Epithelial cell of esophagus (primary cell): ENCODE measurements at places on chromosomes 6 and 20.

GRCh38 chr20:34062570-34063482, 49.2 kb downstream of the EIF2S2 start:
- peak; percentile 79 for DNase-seq

DNA sequence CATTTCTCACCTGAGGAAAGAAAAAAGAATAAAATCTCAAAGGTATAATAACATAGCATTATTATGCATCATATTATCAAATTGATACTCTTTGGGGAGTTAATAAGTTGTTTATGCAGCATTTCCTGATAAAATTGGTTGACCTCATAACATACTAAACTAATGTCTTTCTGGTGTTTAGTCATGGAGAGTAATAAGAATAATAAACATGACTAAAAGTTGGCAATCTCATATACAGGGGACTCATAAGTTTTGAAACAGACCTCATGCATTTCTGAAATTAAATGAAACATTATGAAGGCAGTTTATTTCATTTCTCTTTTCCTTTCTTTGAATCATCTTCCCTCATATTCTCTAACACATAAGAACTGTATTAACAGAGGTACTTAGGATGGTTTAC, 60.5 kb upstream of the PRDM1 start:
- no peak for DNase-seq

GRCh38 chr6:1774226-1774915, 164.7 kb downstream of the FOXC1 start:
- peak; percentile 42 for DNase-seq

DNA sequence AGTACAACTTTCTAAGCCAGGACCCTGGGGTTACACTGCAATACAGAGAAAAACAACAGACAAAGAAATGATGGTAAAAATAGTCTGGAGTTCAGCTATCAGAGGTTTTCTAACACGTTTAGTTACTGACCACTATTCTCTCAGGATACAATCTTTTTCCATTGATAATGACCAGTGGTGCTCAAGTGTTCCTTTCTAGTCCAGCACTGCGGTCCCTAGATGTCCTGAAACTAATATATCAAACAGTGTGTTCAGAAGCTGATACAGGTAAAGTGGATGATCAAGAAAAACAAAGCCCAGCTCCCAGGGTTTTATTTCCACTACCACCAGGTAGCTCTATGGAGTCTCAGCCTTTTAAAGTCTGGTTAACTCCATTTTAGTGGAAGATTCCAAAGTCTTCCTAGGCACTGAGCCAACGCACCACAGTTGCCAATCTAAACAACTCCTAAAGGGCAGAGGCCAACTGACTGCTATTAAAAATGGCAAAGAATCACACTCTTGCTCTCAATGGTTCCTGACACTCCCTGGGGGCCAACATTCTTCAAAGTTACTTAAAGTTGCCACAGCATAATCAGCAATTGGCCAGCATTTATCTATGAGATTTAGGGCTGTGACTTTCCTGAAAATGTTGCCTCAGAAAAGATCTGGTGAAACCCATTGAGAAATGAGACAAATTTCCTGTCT, 38.2 kb downstream of the DZANK1 start:
- DNase-seq: no peak

- no peak for DNase-seq
Observed at GRCh38 chr6:82381278-82381677, 17.7 kb downstream of the TPBG start.

GRCh38 chr20:57208198-57208597, 58.2 kb downstream of the BMP7 start:
- no peak for DNase-seq

DNA sequence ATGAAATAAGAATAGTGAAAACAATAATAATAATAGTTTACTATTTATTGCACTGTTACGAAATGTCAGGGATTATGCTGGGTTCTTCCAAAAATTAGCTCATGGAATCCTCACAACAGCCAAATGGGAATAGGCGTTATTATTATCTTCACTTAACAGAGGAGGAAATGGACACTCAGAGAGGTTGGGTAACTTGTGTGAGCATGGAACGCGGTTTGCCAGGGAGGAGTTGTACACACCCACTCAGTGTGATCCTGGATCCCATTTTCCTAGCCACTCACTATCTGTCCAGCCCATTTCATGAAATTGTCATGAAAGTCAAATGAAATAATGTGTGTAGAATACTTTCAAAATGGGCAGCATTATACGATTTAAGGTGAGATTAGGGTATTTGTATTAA, 4.6 kb downstream of the NELFCD start:
- DNase-seq: no peak

- DNase-seq: no peak
Observed at GRCh38 chr6:42599558-42599957, 35.7 kb downstream of the UBR2 start.

DNA sequence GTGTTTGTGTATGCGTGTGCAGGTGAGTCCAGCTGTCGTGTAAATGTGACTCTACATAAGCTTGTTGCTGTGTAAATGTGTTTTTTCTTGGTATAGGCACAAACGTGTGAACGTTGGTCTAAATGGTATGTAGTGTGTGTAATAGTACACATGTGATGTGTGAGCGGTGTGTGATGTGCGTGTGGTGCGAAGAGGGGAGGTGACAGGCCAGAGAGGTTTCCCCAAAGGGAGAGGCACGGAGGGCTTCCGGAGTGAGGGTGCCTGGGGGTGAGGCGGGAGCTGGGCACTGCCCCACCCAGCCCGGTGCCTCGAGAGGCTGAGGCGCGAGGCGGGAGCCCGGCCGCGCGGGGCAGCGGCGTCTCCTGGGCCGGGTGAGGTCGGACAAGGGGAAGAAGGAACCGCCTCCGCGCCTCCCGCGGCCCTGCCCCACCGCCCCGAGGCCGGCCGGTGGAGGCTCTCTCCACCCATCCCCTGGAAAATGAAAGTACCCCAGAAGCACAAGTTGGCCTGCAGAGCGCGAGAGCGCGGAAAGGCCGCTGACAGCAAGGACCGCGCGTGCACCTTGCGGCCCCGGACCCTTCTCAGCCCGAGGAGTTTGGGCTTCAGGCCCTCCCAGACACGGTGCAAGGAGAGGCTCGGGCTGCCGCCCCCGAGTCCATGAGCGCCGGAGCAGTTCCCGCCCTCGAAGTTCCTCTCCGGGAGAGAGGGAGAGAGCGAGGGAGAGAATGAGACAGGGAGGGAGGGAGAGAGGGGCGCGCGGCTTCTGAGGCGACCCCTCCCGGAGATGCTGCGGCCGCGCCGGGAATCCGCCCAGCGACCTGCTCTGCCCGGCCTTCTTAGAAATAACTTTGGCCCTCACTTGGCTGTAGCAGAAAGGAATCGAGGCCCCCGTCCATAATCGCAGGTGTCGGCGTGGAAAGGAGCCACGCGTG, 43.2 kb upstream of the OSTM1 start:
- DNase-seq: no peak

DNA sequence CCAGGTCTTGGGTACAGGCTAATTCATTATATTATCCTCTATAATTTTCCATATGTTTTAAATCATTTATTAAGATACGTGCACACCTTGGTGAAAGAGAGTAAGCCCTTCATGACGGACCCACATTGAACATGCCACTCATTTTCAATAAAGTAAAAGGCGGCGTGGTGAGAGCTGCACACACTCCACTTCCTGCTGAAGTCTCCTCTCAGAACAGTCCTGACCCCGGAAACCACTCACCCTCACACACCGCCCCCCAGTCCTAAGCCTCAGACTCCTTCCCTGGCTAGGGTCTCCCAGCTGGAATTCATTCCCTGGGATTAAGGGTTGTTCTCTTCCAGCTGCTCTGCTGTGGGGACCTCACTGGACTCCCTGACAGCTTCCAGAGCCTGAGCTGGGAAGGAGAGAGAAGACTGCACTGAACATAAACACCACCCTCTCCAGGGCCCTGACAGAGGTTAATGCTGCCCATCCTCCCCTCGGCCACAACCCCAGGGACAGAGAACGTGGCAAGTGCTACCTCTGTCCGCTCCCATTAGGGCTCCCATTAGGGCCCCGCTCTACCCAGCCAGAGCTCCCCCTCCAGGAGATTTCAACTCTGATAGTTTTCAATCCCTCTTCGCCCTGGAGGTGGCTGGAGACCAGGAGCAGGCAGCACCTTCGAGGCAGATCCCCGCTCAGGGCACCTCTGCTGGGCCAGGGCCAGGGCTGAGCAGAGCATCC, 24.8 kb downstream of the GRM4 start:
- no peak for DNase-seq

DNA sequence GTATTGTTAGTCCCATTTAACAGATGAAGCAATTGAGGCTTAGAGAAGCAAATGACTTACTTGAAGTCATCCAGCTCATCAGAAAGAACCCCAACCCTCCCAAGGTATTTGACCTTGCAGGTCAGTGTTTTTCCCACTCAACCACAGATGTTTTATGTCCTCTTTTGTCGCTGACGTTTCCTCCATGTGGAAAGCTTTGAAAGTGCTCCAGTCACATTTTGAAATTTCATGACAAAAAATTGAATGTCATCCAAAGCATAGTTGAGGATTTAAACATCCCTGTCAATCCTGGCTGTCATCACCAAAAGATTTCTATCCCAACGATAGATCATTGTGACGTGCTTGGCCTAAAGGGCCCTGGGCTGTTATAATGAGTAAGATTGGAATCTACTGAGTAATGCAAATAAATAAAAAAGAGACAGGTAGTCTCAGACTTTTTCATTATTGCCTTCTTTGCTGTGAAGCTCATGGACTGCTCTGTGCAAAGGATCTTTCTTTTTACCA, 102.7 kb downstream of the TSHZ2 start:
- peak; percentile 85 for DNase-seq

GRCh38 chr20:41330343-41330720, 10.3 kb upstream of the LPIN3 start:
- peak; percentile 25 for DNase-seq

DNA sequence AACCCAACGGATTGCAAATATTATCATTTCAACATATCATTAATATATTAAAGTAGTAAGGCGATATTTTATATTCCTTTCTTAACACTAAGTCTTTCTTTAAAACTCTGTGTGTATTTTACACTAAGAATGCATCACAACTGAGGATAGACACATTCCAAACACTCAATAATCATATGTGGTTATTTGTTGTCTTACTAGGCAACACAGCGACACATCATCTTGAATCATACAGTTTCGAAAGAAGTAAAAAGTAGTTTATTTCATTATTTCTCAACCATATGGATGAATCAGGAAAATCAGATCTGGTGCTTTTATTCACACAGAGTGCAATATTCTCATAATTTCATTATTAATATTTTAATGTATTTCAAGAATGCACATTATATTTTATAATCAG, 662.4 kb downstream of the EPHA7 start:
- DNase-seq: peak; percentile 86

GRCh38 chr20:50987493-50988210, 29.0 kb downstream of the MOCS3 start:
- DNase-seq: peak; percentile 88

- DNase-seq: no peak
Observed at GRCh38 chr20:49285233-49285668, 7.4 kb upstream of the ZNFX1 start.

DNA sequence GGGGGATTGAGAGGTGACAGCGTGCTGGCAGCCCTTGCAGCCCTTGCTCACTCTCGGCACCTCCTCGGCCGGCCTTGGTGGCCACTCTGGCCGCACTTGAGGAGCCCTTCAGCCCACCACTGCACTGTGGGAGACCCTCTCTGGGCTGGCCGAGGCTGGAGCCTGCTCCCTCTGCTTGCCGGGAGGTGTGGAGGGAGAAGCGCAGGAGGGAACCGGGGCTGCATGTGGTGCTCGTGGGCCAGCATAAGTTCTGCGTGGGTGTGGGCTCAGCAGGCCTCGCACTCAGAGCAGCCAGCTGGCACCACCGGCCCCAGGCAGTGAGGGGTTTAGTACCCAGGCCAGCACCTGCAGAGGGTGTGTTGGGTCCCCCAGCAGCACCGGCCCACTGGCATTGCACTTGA, 912.2 kb upstream of the ADGRB3 start:
- DNase-seq: no peak

DNA sequence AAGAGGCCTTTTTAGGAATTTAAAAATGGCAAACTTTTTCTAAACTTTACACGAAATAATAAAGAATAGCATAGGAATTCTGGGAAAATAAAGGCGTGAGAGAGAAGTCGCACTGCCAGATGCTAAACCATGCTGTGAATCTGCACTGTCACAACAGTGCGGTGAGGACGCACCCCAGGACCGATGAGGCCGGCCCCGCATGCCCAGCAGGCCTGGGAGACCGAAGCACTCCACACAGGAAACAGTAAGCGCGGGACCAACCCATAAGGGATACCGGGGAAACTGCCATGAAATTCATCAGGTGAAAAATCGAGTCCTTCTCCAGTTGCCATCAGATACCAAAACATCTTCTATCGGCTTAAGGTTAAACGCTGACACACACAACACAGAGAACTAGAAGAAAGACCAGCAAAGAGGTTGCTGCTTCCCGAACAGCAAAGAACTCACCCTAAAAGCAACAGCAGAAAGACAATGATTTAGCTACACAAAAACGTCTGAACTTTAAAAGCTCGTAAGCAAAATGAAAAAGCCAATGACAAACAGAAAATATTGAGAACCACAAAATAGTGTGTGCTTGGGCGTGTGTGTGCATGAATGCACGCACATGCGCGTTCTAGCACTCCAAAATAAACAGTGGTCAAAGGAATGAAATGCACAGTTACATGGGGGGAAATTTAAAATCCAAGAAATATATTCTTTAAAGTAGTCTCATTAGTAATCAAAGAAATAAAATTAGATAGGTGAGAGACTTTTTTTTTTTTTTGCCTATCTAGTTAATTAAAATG, 15.4 kb downstream of the RAMACL start:
- DNase-seq: no peak

- DNase-seq: peak; percentile 92
Observed at GRCh38 chr20:62143081-62143956, at the start of the genes PSMA7 and SS18L1. PSMA7 (minus strand) TSS chr20:62143394; CDS start chr20:62143303, 91 bp downstream. SS18L1 (plus strand) TSS chr20:62143769; CDS start chr20:62143821, 52 bp downstream.

DNA sequence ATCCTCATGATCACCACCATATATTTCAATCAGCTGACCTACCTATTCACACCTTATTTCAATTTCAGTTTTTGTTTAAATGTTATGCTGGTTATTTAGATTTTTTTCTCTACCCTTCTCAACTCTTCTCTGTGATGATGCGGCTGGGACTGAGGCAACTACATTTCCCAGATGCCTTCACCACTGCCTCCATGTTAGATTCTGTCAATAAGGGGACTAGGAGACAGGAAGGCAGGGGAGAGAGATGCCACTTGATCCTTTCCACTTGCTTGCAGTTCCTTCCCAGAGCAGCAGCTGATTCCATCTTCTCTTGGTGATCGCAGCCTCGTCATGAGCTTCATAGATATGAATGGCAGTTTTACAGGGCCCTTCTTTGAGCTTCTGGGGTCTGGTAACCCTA, 33.5 kb upstream of the POU3F2 start:
- no peak for DNase-seq

DNA sequence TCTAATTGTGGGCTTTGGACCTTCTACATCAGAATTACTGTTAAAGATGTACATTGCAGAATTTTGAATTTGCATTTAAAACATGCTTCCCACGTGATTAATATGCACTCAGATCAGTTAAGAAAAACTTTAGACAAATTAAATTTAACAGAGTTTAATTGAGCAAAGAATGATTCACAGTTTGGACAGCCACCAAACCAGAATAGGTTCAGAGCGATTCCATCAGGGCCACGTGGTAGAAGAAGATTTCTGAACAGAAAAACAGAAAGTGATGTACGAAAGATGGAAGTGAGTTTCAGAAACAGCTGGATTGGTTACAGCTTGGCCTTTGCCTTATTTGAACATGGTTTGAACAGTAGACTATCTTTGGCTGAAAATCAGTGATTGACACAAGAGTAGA, 704.2 kb upstream of the MAP3K7 start:
- DNase-seq: no peak
